C1 segment of cervical spinal cord (tissue), 14 donors: ENCODE measurements at places on chromosomes 2 and 18.

- DNase-seq = no peak
Measured at GRCh38 chr2:175792881-175793280, 209.2 kb downstream of the LNPK start.

DNA sequence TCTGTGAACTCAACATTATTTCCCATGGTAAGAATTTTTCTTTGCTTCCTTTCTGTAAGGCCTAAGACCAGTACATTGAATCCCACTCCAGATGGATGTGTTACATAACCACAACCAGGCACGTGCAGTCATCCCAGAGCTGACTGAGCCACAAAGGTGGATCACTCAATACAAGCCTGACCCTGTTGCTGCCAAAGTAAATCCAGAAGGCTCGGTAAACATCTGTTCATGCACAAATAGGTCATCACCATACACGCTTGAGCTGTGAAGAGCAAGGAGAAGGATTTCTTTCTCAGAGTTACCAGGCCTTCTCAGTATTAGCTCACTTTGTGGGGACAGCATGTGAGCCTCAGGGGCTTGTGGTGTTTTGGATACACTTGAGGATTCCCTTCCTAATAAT is 791.4 kb upstream of the FANCL start:
- DNase-seq = no peak

- no peak for DNase-seq
Measured at GRCh38 chr18:28115149-28115550, 61.8 kb downstream of the CDH2 start.

- DNase-seq = no peak
Measured at GRCh38 chr2:231965102-231965501, 3.6 kb downstream of the DIS3L2 start.

DNA sequence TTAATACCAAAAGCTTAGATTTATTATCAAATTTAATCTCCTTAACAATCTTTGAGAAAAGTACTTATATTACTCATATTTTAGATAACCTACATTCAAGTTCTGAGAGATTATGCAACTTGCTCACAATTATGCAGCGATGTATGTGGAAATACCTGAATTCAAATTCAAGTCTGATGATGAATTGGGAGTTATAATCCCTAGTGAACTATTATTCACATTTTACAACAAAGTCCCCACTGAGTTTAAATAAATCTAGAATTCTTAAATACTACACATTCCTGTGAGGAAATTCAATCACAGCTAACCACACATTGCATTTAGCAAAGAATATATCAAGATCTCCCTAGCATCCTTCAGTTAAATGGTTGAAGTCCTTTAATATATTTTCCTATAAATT is 278.4 kb downstream of the NOL4 start:
- no peak for DNase-seq

DNA sequence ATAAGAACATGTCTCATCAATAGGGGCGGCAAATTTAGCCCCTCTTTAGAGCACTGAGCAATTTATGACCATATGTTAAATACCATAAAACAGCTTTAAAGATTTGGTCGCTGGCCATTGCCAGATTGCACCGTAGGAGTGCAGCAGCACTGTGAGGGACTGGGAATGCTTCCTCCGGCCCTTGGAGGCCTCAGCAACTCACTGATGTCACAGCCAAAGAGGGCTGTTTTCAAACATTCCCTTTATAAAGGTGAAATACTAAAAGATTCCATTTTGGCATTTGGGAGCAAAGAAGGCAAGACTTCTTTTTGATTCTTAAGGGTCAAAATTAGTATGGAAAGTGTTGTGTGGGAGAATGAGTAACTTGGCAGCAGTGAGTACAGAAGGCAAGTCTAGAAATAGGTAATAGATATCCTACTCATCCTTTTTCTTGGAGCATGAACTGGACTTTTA is 63.7 kb downstream of the BABAM2 start:
- no peak for DNase-seq
